Astrocyte of the cerebellum (primary cell): ENCODE measurements at places on chromosomes 13 and 19.
A peak's percentile ranks its signal among the peaks of the same experiment; 100 is the strongest.

DNA sequence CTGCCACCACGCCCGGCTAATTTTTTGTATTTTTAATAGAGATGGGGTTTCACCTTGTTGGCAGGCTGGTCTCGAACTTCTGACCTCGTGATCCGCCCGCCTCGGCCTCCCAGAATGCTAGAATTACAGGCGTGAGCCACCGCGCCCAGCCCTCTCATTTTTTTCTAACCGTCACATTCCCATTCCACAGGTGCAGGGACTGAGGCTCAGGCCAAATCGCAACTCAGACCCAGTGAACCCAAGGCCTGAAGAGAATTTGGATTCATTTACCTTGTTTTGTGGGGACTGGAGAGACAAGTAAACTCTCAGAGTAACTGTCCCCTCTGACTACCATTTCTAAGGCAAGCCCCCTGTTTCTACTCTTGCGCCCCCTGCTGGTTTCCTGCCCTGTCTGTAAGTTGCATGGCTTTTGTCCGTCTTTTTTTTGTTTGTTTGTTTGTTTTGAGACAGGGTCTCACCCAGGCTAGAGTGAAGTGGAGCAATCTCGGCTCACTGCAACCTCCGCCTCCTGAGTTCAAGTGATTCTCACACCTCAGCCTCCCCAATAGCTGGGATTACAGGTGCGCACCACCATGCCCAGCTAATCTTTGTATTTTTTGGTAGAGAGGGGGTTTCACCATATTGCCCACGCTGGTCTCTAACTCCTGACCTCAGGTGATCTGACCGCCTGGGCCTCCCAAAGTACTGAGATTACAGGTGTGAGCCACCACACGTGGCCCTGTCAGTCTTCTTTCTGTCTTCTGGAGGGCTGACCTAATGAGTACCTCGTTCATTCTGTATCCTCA lies 2.3 kb upstream of the STRN4 start:
- no peak for DNase-seq

DNA sequence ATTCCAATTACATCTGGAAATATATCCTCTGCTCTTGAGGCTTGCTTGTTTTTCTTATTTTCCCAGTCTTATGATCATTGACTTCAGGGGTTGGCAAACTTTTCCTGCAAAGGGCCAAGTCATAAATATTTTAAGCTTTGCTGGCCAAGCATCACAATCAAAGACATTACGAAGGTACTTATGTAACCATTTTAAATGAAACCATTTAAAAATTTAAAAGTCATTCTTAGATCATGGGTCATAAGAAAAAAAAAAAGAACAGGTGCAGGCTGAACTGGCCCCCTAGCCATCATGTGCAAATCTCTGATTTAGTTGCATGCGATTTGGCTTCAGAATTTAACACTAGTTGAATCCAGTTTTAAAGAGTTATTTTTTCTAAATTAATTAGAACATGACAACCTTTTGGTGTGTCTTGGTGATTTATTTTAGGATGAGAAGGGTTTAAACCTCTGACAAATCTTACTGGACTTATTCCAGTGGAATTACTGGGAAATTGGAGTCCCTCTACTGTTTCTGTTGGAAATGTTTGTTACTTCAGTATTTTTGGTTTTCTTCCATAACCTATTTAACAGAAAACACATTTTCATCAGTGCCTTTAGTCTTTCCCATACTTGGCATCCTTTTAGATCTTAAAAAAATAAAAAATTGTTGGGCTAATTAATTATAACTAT lies 148.1 kb downstream of the NHLRC3 start:
- DNase-seq, result no peak

- no peak for DNase-seq
Measured at GRCh38 chr19:16096280-16096855, 15.3 kb upstream of the RAB8A start.

DNA sequence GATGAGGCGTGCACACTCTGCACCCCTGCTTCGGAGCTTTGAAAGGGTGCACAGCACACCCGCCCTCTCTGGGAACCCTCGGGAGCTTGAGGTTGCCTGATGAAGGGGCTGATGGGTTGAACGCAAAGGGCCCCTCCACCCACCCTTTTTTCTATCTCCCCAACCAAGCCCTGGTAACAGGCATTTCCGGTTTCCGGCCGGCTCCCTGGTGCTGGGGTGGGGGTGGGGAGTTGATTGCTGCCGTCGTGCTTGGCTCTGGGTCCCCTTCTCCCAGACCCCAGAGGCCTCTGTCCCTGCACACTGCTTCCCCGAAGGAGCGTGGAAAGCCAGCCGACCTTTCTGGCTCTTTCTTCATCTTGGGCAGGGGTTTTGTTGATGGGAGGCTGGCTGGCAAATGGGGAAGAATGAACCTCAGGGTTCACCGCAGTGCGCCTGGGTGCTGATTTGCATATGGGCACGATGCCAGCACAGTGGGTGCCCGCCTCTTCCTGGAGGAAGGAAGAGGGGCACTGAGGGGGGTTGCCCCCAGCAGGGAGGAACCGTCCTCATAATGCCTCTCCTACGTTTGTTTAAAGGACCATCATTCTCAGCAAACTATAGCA lies 29.1 kb downstream of the VAV1 start:
- DNase-seq, result no peak

GRCh38 chr13:111021270-111021669 lies 93.8 kb upstream of the ARHGEF7 start:
- no peak for DNase-seq

DNA sequence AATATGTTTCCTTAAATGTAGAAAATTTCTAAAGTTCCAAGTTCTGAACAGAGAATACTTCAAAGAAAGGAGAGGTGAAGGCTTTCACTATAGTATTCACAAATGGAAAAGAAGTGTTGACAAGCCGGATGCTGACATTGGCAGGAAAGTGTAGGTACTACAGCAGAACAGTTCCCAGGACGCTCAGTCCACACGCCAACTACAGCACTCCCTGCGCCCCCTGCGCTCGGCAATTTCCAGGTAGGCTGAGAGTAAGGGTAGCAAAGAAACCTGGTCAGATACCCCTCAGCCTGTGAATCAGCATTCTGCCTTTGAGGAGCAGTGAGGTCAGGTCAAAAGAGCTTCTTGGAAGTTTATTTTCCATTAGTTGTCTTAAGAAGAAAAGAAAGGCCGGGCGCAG lies 115.3 kb downstream of the NALCN start:
- no peak for DNase-seq

- DNase-seq, result no peak
Measured at GRCh38 chr19:50020481-50020880, 4.7 kb downstream of the VRK3 start.

DNA sequence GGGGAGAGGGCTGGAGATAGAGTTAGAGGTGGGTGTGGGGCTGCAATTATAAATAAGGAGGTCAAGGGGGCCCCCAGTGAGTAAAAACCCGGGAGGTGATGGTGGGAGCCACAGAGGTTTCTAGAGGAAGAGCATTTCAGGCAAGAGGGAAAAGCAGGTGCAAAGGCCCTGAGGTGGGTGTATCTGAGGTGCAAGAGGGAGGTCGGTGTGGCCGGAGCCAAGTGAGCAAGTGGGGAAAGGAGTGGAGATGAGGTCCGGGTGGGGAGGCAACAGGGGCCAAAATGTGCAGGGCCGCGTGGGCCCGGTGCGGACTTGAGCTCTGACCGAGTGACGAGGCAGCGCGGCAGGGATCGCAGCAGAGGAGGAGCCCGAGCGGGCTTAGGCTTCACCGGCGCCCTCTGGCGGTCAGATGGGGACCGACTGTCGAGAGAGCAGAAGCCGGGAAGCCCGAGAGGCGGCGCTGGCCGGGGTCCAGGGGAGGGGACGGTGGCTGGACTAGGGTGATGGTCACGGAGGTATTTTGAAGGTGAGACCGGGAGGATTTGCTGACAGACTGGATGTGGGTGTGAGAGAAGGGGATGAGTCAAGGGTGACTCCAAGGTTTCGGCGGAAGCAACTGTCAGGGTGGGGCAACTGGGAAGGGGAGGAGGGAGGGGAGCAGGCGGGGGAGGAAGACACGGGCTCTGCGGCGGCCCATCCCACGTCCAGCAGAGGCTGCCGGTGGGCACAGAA lies 17.7 kb upstream of the SPACA4 start:
- peak; percentile 51 for DNase-seq

DNA sequence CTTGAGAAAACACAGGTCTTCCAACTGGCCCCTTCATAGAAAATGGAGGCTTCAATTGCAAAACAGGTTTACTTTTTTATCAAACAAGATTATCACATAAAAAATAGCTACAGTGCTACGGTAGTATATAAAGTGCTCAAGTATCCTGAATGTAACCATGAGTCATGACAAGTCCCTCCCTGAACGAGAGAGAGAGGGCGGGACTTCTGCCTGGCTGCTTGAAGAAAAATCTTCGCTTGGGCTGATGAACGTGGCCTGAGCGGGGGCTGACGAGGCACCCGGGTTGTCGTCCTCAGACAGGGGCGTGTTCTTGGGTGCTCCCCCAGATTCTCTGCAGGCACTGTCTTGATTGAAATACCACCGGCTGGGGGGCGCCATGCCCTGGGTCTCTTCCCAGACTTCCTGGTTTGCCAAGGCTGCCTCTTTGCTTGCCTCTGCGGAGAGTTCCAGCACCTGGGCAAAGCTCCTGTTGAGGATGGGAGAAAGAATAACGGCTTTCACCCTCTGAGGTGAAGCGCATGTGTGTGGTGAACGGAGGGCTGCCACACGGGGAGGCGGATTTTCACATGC lies 23.2 kb upstream of the CPAMD8 start:
- no peak for DNase-seq

DNA sequence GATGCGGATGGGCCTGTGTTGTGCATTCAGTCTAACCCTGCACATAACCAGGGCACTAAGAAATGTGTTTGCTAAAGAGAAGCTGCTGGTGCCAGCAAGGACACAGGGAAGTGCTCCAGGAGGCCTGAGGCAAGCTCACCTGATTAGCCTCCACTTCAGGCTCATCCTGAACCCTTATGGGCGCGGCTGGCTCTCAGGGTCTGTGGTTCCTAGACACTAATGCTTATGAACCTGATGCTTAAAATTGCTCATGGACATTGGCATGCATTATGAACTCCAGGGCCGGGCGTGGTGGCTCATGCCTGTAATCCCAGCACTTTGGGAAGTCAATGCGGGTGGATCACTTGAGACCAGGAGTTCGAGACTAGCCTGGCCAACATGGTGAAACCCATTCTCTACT lies 34.3 kb downstream of the SERP2 start:
- no peak for DNase-seq

DNA sequence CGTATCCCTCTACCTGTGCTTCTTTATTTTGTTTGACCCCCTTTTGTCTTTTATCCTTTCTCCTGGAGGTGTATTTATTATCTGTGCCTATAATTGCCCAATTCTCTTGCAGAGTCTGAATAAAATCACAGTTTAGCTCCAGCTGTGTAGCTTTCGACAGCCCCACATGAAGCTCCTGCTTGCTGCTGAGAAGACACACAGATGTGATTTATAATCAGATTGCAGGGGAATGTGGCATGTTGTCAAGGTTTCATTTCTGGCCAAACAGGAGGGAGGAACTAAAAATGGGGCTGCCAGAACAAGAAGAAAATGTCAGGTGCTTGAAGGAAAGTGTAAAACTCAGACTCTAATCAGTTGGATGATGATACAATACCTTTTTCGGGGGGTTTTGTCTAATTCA lies 22.7 kb downstream of the CCNA1 start:
- DNase-seq, result no peak

GRCh38 chr19:11256189-11256588 lies 6.1 kb downstream of the DOCK6 start:
- no peak for DNase-seq

DNA sequence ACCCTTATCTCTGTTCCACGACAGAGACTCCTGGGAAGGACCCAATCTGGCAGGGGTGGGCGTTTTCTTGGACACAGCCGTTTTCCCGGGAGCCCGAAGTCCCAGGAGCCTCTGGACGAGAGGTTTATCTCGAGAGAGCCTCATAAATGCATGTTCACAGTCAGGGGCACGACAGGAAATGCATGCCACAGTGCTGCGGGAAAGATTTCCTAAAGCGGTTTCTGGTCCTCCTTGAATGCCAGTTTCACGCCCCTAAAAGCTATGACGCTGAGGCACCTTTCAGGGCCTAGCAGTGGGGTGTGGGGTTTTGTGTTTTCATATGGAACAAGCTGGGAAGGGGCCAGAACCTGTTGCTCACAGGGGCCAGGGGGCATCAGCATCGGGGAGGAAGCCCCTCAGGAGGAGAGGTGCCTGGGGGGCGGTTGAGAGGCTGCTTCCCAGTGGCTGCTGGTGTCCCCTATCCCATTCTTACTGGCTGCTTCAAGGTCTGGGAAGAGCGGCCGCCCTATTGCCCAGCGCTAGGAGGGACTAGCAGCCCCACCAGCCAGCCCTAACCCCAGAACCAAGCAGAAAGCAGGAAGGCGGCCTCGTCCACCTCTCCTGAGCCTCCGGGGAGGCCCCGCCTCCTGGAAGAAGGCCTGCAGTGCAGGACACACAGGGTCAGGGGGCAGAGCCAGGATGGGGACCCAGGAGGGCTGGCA lies 157.0 kb downstream of the KDM4B start:
- DNase-seq, result no peak

- no peak for DNase-seq
Measured at GRCh38 chr13:53250977-53251376, 222.4 kb downstream of the OLFM4 start.

- DNase-seq, result no peak
Measured at GRCh38 chr19:29247872-29248271, 34.9 kb upstream of the UQCRFS1 start.

DNA sequence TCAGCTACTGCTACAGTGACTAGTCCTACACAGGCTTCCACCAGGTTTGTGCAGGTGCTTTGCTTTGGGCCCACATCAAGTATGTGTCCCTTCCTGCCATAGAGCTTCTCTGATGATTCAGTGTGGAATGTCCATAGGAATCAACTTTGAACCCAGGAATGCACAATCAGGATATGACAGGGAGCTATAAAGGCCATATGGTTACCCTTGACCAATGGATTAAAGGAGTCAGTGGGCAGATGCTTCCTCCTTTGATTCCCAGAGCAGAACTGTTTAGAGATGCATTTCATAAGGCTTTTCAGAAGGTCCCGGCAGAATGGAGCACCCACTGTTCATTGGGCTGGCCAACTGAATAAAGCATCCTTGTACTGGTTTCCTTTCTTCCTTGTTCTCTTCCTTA lies 145.2 kb upstream of the WASF3 start:
- DNase-seq, result no peak

GRCh38 chr13:26991508-26992181 lies 180.0 kb downstream of the USP12 start:
- no peak for DNase-seq

- peak; percentile 20 for DNase-seq
Measured at GRCh38 chr13:25375727-25376358, 4.1 kb downstream of the ATP8A2 start.

DNA sequence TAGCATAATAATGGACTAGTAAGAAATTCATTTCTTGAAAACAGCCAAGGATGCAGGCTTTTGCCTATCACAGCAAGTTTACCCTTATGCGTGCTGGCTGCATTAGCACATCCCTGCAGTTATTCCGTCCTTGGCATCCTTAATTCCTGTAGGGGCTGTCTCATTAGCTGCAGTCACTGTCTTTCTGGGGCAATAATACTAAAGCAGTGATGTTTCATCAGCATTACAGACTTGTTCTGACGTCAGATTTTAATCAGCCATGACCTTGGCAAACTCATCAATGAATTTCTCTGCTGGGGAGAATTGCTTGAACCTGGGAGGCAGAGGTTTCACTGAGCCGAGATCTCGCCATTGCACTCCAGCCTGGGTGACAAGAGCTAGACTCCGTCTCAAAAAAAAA lies 103.7 kb downstream of the RXFP2 start:
- no peak for DNase-seq
